ENCODE measurements at places on chromosomes 3 and 15. TPM values are rescaled to one million over a fixed set of nuclear protein-coding genes. Genes with fewer than 3 reads are reported as not detected.

Gene CA12
- 114 TPM for total RNA-seq

Gene CSPG4
- 31.0 TPM for total RNA-seq

Gene STT3B
- total RNA-seq = 169 TPM

Gene TUSC7
- total RNA-seq = not detected

Gene GPR149
- total RNA-seq = not detected

Gene SV2B
- total RNA-seq = 2.3 TPM

GRCh38 chr15:88322461-88322860 lies 65.9 kb upstream of the NTRK3 start:
- DNase-seq = no peak

GRCh38 chr3:150546226-150547044 lies at the start of the genes EIF2A and SERP1:
Gene EIF2A, plus strand, starts transcription at chr3:150546787. Its CDS starts 16 bp downstream, at chr3:150546803.
Gene SERP1, minus strand, starts transcription at chr3:150546496. Its CDS starts 361 bp downstream, at chr3:150546135.
- DNase-seq = peak; percentile 99

DNA sequence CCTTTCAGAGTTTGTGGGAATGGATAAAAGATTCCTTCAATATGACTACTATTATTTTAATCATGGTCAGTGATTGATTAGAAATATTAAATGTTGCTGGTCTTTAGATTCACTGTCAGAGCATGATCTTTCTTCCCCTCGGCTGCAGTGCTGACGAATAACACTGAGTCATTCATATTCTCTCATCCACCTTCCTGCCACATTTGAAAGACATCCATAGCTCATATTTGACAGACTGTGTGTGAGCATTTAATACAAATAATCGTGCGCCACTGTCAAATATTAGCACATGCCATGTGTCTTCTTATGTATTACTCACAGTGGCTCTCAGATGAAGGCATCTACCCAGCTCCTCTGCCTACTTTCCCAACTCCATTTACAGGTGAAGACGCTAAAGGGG lies 476.5 kb upstream of the TPRG1 start:
- no peak for DNase-seq

- no peak for DNase-seq
Measured at GRCh38 chr3:136305879-136306278, 55.7 kb downstream of the PCCB start.

GRCh38 chr3:112351823-112352222 lies 18.9 kb downstream of the CD200 start:
- no peak for DNase-seq
